ENCODE measurements at places on chromosomes 6 and 20.

- DNase-seq: no peak
Measured at GRCh38 chr20:9495701-9496100, 18.7 kb upstream of the LAMP5 start.

GRCh38 chr6:53728570-53729194, 63.1 kb upstream of the KLHL31 start:
- no peak for DNase-seq

- DNase-seq: no peak
Measured at GRCh38 chr6:111282515-111282914, 195.2 kb downstream of the SLC16A10 start.

DNA sequence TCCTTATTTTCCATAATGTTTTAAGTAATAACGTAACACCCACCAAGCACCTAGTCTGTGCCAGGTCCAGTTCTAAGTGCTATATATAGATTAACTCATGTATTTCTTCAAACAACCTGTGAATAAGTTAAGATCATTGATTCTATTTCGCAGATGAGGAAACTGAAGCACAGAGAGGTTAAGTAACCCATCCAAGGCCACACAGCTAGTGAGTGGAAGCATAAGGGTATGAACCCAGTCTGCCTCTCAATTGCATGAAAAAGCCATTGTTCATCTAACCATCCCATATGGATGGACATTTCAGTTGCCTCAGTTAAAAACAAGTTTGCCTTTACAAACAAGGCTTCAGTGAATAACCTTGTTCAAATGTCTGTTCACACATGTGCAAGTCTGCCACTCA, 20.8 kb downstream of the TGM6 start:
- DNase-seq: no peak

GRCh38 chr6:158593670-158594069, 33.8 kb downstream of the TMEM181 start:
- DNase-seq: no peak

DNA sequence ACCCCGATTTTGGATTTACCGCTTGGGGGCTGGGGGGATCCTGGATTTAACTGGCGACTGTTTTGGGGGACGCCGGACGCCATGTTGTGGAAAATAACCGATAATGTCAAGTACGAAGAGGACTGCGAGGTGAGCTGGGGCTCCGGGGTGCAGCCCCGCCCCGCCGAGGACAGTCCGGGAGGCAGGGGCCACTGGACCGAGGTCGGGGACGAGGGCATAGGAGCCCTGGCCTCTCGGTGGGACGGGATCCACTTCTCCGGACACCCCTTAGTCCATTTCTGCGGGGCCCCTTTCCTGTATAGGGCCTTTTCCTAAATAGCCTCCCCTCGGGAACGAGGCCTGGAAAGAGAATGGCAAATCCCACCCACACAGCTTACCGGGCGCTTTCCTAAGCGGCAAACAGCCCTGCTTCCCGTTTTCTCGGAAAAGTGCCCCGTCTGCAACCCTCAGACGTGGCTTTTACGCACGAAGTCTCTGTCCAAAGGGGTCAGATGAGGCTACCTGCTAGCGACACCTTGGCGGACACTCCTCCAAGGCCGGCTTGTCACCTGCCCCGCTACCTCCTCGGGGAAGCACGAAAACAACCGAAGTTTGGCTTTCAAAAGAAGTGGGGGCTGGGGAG, 469 bp downstream of the TFAP2C start:
- no peak for DNase-seq

GRCh38 chr20:25491446-25492038, 84.1 kb downstream of the GINS1 start:
- no peak for DNase-seq

DNA sequence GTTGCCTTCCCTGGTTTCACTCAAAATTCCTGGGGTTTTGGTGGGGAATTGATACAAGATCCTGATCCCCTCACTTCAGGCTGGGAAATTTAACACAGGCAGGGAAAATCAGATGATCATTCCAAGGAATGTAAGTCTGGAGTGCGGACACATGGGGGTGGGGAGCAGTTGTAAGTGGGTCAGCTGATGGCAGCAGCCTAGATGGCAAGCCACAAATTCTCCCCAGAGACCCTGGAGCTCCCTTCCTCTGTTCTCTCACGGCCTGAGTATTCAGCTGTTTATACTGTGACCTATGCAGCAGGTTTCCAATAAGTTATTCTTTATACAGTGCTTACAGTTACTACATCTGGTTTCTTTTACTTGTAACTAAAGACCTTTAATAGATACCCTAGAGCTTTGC, 144.9 kb downstream of the SH3BGRL2 start:
- DNase-seq: no peak

DNA sequence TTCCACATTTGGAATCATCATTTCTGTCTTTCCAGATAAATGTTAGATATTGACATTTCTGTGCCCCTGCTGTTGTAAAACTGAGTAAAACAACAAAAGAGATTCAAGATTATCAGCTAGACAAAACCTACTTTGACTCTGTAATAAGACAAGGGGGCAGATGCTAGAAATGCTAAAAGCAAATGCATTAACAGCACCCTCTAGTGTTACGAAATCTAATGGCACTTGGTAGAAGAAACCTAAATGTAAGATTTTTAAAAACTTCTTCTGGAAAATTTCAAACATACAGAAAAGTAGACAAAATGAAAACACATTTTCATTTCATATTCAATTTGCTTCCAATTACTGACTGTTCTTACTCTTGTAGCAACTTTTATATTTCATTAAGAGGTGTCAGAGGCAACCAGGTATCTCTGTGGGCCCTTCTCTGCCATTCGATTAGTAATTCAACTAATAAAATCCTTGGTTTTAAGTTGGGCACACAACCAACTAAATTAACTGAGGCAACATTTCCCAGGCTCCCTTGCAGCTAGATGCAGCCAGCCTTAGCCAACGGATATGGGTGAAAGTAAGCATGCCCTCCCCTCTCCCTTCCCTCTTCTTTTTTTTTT, 45.0 kb downstream of the SLC23A2 start:
- no peak for DNase-seq

- DNase-seq: no peak
Measured at GRCh38 chr6:142648036-142648451, 296.9 kb downstream of the HIVEP2 start.

- DNase-seq: no peak
Measured at GRCh38 chr20:63785691-63786131, 45.4 kb downstream of the ZBTB46 start.

DNA sequence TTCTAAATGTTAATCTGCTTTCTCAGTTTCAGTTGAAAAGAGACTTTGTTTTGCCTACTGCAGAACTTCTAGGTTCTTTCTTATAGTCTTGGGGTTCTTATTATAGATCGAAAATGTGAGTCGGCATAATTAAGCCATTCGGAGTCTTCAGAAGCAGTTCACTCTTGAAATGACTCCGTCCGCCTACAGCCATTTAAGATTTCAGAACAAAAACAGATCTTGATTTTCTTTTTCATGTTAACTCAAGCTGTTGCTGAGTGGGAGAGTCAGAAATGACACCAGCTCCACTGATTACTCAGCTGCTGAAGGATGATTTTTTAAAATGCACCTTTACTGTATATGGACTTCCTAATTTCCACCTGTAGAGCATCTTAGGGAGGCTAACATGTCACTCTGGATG, 15.9 kb downstream of the PRDM1 start:
- DNase-seq: no peak

DNA sequence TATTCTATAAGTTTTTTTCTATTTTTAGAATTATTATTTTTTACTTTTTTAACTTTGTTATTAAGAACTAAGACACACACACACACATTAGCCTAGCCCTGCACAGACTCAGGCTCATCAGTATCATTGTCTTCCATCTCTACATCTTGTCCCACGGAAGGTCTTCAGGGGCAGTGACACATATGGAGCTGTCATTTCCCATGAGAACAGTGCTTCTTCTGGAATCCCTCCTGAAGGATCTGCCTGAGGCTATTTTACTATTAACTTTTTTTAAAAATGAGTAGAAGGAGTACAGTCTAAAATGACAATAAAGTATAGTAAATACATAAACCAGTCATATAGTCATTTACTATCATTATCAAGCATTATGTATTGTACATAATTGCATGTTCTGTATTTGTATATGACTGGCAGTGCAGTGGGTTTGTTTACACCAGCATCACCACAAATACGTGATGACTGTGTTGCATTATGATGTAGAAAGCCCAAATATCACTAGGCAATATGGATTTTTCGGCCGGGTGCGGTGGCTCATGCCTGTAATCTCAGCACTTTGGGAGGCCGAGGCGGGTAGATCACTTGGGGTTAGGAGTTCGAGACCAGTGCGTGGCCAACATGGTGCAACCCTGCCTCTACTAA, 57.9 kb downstream of the HIVEP1 start:
- no peak for DNase-seq

GRCh38 chr6:170135821-170136471, 154.9 kb downstream of the DLL1 start:
- no peak for DNase-seq

- no peak for DNase-seq
Measured at GRCh38 chr6:83270971-83271719, 78.0 kb downstream of the RWDD2A start.

DNA sequence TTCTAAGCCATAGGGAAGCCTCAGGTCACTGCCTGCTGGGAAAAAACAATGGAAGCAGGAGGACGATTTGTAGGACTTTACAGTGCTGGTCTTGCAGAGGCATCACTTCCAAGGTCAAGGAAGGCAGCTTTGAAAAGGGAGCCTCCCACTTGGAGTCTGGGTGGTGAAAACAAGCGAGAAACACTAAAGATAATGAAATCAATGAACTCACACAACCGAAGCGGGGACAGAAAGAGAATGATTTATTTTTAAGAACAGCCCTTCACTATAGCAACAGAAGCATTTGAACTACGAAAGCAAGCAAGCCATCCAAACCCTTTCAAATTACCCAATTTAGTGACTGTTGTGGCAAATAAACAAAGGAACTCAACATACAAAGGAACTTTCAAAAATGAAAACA, 227.5 kb downstream of the THBS2 start:
- DNase-seq: no peak

DNA sequence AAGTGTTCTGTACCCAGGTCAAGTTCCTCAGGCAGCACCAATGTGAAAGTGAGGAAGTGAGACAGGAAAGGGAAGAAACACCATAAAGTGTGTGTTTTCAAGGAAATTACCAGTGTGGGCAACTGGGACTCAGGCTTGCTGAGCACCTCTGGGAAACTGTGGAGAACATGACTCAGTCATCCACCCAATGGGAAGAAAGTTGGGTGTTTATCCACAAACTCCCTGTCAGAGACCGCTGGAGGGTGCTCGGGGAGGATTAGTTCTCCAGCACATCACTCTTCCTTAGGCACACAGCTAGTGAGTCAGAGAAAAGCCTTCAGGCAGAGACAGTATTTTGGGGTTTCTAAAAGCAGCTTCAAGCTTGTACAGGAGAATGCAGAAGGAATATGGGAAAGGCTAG, 93.6 kb downstream of the PCSK2 start:
- no peak for DNase-seq
